Activated T-cell treated with anti-CD3 and anti-CD28 coated beads for 4 hours (primary cell): ENCODE measurements at places on chromosomes 1 and 21.
A peak's percentile ranks its signal among the peaks of the same experiment; 100 is the strongest.

GRCh38 chr1:233904633-233905415, at the start of gene SLC35F3:
SLC35F3 (plus strand) TSS chr1:233904676.
- no peak for DNase-seq

DNA sequence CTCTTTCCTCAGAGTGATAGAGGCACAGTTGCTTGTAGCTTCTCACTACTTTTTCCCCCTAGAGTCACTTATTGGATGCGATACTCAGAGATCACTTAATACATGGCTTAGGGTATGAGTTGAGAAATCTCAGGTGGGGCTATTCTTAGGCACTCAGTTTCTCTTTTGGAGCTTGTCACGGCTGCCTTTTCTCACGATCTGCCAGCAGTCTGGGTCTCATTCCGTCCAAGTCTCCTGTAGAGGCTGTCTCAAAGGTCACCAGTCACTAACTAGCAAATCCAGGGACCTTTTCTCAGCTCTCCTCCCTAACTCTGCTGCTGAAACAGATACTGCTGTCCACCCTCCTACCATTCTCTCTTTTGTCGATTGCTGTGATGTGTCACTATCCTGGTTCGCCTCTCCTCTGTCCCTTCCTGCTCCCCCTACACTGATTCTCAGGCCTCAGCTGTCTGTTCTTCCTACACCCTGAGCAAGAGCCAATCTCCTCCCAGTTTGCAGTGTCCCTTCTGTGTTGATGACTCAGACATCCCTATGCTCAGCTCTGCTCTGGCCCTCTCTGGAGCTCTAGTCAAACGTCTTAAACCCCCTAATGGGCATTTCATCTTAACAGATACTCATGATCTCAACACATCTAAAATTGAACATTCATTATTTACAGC, 12.4 kb downstream of the ATP1A2 start:
- no peak for DNase-seq

- DNase-seq: no peak
Measured at GRCh38 chr1:60895252-60895651, 187.1 kb upstream of the NFIA start.

- no peak for DNase-seq
Measured at GRCh38 chr1:162970021-162970420, 99.1 kb upstream of the RGS4 start.

DNA sequence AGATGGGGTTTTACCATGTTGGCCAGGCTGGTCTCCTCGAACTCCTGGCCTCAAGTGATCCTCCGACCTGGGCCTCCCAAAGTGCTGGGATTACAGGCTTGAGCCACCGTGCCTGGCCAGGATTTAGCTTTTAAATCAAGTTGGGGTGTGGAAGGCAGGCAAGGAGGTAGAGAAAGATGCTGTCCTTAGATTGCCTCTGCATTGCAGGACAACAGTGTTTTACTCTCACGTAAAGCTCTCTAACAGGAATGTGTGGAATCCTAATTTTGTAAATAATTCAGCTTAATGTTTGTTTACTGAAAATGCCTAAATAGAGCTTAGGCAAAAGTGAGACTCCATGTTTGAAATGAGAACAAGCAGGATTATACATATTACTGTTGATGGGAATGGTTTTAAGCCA, 29.5 kb upstream of the TGFB2 start:
- DNase-seq: no peak

- DNase-seq: no peak
Measured at GRCh38 chr21:41731081-41731480, 35.8 kb downstream of the RIPK4 start.

- DNase-seq: no peak
Measured at GRCh38 chr1:107563441-107563840, 401.5 kb downstream of the VAV3 start.

- no peak for DNase-seq
Measured at GRCh38 chr1:32870615-32871363, at the start of gene FNDC5. FNDC5 (minus strand) TSS chr1:32870912.

- no peak for DNase-seq
Measured at GRCh38 chr1:183025782-183026774, 2.9 kb downstream of the LAMC1 start.

GRCh38 chr1:203631946-203632345, 5.3 kb downstream of the ATP2B4 start:
- no peak for DNase-seq

GRCh38 chr1:109866071-109866470, 44.6 kb upstream of the CSF1 start:
- DNase-seq: no peak

DNA sequence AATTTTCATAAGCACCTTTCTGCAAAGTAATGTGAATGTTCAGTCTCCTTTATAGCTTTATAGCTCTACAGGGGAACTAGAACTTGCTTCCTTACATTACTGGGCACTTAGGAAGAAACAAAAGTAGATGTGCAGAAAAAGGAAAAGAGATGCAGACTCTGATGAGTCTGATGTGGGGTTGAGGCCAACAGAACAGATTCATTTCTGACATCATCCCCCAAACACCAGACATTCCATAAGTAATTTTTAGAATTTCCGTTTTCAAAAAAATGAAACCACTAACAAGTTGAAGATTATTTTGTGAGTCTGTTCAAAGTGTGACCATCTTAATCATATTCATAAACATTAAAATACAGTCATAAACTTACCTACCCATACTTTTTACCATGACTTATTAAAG, 96.0 kb downstream of the NRIP1 start:
- DNase-seq: no peak

DNA sequence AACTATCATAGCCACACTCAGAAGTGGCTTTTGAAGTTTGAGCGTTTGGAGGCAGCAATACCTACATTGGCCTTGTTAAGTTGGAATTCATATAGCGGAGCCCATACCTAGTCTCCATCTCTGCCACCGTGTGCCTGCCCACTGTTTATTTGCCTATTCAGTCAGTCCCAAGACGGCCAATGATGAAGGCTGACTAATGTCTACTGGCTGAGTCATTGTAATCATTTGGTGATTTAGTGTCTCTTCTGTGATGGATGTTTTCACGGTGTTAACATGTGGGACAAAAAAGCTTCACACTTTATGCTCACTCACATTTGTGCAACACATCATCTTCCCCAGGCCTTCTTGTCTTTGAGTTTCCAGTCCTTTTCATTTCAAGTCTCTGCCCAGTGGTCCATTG, 92.6 kb upstream of the PBX1 start:
- DNase-seq: no peak

- no peak for DNase-seq
Measured at GRCh38 chr21:42970946-42971653, 3.3 kb upstream of the PKNOX1 start.

DNA sequence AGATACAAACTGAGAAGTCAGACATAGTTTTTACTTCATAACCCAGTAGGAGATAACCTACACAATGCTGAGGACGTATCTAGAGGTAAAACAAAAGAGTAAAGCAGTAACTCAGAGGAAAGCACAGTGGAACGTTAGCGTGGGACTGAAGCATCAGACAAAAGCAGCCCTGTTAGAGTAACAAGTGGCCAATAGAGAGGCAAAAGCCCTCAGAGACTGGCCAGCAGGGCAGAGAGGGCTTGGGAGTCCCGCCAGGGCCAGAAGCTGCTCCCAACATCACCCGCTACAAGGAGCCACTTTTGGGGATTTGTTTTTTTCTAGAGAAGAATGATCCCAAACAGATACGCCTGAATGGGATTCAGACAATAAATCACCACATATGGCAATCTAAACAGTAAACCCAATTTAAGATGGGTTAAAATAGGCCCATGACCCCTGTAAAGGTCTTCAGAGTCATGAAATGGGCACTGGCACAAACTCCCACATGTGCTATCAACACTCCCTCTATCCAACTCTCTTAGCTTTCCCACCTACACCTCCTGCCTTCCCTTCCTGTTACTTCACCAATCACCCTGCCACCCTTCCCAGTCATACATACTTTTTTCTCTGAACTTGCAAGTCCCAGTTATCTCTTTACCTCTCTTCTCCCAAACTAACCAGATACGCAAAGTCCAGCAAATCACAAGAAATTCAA, 17.2 kb downstream of the TADA1 start:
- DNase-seq: no peak

GRCh38 chr21:46194374-46195334, 10.4 kb upstream of the SPATC1L start:
- no peak for DNase-seq

GRCh38 chr1:30045304-30046090, 677.9 kb downstream of the MATN1 start:
- no peak for DNase-seq

DNA sequence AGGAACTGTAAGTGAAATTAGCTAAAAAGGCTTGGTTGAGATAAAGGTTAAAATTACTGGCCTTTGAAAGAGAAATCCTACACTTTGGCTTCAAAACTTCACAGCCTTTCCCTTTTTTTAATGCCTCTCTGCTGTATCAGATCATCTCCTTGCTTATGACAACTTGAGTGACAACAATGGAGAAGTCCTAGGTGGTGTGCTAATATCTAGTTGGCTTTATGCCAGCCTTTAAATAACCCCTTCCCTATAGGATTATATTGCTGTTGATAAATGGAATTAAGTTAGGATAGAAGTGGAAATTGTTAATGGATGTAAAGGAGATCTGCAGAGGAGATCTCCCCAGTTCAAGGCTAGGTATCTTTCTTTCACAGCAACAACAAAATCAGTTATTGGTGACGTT, 130.2 kb upstream of the ATP1B1 start:
- no peak for DNase-seq

DNA sequence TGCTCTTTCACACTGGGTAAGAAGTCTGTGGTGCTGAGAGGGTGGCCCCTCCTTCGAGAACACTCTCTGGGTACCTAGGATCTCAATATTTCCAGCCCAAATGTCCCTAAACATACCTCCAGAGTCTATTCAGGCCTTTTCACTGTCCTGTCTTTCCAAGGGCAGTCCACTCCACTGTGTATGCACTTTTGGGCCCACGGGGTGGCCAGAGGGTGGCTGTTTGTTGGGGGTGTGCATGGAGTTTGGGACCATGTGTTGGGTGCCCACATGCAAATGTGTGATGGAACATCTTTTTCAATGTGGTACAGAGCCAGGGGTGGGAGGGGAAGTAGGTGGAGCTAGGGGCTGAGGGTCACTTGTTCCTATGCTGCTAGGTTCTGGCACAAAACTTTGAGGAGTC, 87.5 kb downstream of the FAM78B start:
- DNase-seq: no peak

GRCh38 chr1:154258784-154259183, 13.6 kb upstream of the HAX1 start:
- DNase-seq: no peak

GRCh38 chr1:104868794-104869193, 1119.1 kb downstream of the AMY1C start:
- no peak for DNase-seq

- DNase-seq: no peak
Measured at GRCh38 chr1:6976044-6976375, 190.8 kb downstream of the CAMTA1 start.

GRCh38 chr1:42173155-42173933, 8.8 kb upstream of the GUCA2A start:
- peak; percentile 57 for DNase-seq

GRCh38 chr1:172699111-172699510, 40.2 kb downstream of the FASLG start:
- peak; percentile 65 for DNase-seq

DNA sequence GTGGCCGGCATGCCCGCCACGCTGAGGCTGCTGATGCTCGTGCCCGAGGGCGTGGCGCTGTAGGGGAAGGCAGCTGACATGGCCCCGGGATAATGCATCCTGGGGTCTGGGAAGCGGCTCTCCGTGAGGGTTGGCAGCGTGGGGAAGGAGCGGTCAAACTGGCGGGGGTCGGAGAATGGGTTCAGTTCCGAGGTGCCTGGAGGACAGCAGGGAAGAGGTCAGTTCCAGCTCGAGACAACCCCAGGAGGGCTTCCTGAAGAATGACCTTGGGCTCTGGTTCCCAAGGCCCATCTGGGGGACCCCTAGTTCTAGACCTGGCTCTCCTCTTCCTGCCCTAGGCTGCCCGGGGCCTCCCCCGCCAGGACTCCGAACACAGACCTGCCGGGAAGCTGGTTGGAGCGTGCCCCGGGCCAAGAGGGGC, 27.6 kb downstream of the RUNX3 start:
- no peak for DNase-seq
